ENCODE measurements at places on chromosomes 4 and X.

DNA sequence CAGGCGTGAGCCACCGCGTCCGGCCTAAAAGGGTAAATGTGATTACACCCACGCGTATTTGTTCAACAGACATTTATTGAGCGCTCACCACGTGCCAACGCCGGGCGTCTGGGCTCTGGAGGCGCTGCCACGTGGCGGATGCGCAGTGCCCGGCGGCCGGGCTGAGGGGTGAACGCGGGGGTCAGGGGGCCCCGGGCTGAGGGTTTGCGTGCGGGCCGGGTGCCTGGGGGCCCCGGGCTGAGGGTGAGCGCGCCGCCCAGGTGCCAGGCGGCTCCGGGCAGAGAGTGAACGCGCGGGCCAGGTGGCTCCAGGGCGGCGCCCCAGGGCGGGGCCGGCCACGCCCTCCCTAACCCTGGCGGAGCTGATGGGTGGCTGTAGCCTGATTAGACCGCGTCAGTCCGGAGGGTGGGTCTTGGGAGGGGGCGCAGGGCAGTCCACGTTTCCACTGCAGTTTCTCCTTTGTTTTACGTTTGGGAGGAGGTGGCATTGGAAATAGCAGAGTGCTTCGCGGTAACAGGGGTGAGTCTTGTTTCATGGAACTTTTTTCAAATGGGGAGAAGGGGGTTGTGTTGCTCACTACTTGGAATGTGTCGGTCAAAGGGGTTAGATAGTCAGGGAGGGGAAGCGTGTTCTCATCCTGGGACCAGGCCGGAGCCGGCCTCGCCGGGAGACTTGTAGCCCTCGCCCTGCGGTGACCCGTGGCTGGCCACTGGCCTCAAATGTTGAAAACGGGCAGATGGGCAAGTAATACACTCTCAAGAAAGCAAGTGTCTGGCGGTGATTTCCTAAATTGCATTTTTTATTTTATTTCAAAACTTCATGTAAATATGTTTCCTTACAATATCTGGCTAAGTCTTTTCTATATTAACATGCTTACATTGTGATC lies at the start of gene ZFP42:
ZFP42 (plus strand) TSS at position 450 of the 886 bp plus-strand sequence. CDS start 7,037 bp downstream, outside the sequence.
- no peak for DNase-seq

GRCh38 chr4:998096-998691 lies 5.0 kb upstream of the SLC26A1 start:
- DNase-seq, result no peak

DNA sequence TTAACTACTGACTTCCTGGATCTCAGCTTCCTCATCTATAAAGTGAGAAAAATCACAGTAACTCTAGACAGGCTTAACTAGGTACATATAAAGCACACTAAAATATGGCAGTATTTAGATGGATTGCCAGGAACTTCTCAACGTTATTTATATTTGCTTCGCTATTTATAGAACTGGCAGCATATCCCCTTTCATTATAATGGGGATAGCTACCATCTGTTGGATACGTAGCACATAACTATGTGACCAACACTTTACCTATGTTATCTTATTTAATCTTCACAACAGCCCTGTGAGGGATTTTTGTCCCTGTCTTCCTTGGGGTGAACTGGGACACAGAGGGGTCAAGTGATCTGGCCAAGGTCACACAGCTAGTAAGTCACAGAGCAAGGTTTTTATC lies 64.6 kb downstream of the ENPEP start:
- DNase-seq, result no peak

DNA sequence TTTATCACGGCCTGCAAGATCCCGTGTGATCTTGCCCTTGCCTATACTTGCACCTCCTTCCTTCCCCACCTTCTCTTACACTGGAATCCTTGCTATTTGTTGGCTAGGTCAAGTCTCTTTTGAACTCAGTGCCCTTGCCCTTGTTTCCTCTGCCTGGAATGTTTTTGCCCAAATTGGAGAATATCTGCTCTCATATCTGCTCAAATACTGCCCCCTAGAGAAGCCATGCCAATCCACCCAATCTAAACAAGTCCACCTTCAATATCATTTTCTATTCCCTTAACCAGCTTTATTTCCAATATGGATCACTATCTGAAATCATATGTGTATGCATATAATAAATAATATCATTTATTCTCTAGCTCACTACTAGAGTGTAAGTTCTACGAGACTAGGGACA lies 1044.2 kb upstream of the FTHL17 start:
- no peak for DNase-seq

- no peak for DNase-seq
These were observed 73.8 kb downstream of the PHEX start for GRCh38 chrX:22105971-22106370.

Measured in stimulated activated CD4-positive, alpha-beta T cell treated with anti-CD3 and anti-CD28 coated beads, Interleukin-2, amount 100 ng/mL, for 24 hours (primary cell).